SHP77 treated with DMSO at 0.1 percent for 48 hours (cell line): ENCODE measurements at places on chromosomes 13 and 19.

DNA sequence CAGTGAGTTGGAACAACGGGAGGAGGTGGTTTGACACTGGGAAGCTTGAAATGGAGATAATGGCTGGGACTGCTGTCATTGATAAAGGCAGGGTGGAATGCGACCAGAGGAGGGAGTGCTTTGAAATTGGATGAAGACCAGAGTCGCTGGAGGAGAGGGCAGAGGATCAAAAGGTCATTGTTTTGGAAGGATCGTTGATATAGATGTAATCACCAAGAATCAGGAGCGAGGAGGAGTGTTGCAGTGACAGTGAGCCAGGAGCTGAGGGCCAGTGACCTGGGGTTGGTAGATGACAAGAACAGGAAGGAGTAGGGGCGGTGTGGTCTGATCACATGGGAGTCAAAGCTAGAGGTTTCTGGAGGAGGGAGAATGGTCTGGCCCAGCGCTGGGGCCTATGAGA, 25.3 kb downstream of the TM9SF2 start:
- no peak for DNase-seq

DNA sequence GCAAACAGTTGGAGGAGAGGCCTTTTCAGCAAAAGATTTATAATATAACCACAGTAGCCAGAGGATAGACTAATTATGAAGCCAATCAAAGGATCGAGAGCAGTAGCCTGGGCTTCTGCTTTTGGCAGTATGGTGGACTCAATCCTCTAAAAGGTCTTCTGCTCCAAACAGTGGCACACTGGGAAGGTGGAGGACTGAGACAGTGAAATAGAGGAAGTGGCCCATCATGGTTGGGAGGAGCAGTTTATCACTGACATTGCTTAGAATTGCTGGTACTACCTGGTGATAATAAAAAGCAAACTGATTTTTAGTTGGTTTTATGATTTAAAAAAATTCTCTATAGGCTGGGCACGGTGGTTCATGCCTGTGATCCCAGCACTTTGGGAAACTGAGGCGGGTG, 20.9 kb upstream of the PLAUR start:
- DNase-seq = no peak

GRCh38 chr19:34577531-34578101, 96.1 kb downstream of the WTIP start:
- no peak for DNase-seq

- no peak for DNase-seq
Observed at GRCh38 chr13:28106976-28107375, 6.6 kb upstream of the FLT3 start.

GRCh38 chr19:50844296-50844935, 10.3 kb upstream of the KLK3 start:
- DNase-seq = no peak

DNA sequence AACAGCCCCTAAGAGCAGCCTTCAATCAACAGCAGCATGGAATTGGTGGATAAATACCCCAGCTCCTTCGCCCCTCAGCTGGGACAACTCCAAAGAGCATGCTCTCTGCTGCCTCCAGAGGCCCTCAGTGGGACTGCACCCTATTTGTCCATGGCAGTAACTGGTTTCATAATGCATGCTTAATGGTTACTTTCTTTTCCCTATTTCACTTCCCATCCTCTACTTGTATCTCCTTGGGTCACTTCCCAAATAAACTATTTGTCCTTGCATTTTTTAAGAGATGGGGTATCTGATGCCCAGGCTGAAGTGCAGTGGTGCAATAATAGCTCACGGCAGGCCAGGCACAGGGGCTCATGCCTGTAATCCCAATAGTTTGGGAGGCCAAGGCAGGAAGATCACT, 13.5 kb upstream of the TPM4 start:
- peak; percentile 24 for DNase-seq

- DNase-seq = no peak
Observed at GRCh38 chr13:43529796-43530195, 257.0 kb downstream of the ENOX1 start.

DNA sequence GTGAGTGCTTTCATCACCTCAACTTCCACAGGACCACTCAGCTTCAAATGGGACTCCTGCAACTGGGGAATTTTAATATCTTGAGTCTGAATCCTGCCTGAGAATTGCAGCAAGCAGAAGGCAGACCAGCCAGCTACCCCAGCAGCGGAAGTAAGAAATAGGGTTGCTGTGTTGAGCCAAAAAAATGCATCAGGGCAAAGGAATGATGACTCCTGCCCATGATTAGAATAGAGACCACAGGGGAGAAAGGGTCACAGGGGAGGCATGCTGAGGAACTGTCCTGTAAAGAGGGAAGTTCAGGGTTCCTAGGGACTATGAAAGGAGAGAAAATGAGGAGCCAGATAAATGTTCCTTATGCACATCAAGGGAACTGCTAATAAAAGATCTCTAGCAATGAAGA, 370.2 kb downstream of the KCTD12 start:
- no peak for DNase-seq
